ENCODE measurements at places on chromosomes 3 and 15.
A peak's percentile ranks its signal among the peaks of the same experiment; 100 is the strongest.

GRCh38 chr15:67880651-67881182 is 40.9 kb upstream of the RNU6-1 start:
- DNase-seq, result no peak

DNA sequence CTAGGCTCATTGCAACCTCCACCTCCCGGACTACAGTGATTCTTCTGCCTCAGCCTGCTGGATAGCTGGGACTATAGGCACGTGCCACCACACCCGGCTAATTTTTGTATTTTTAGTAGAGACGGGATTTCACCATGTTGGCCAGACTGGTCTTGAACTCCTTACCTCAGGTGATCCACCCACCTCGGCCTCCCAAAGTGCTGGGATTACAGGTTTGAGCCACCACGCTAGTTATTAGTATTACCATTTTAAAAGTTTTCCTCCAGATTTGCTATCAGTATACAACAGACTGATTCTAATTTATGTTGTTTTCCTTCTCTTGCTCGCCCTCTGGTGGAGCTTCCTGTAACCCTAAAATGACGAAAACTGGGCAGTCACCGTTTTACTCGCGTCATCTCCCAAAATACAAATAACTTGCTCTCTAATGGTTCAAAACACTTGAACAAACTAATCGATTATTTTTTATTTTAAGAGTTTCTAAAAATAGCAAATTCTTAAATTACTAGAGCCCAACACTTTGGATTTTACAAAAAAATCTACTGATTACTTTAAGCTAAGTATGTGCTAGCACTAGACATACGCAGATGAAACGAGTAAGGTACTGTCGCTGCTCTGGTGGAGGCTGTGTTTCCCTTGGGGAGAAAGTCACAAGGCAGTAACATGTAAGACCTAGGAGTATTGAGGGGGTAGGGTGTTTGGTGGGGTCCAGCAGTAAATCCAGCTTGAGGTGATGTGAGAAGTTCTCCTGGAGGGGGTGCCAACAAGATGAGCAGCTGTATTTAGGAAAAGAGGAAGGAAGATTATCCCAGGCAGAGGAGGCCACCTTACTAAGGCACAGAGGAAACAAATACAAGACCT is 203.3 kb downstream of the MBNL1 start:
- DNase-seq, result peak; percentile 29

- no peak for DNase-seq
Measured at GRCh38 chr3:120854908-120855526, 53.0 kb upstream of the STXBP5L start.

DNA sequence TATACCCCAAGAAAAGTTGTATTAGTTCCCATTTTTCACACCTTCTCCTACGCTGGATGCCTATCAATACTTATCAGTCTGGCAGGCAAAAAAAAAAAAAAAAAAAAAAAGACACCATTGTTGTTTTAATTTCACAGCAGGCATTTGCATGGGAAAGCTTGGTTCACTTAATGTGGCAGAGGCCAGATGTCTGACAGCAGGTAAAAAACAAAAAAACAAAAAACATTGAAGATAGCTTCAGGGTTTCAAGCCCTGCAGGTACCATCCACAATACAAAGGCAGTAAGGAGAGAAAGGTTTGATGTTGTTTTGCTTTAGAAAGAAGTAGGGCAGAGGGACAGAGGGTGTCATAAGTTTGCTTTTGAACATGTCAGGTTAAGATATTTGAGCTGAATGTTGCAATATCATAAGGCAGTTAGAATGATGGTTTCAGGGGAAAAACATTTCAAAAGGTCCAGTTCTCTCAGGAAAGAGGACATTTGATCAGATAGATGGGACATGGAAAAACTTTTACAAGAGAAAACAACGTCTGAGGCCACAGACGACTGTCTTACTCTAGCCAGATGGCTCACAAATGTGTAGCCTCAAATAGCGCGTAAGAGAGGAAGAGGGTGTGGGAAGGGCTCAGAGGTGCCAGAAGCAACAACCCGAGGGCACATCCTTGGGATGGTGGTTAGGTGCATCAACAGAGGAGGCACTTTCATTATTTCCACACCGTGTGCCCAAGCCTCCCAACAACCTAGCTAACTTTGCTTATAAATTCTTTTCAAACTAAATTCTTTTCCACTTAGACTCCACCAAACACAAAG is 25.7 kb downstream of the PCOLCE2 start:
- no peak for DNase-seq

DNA sequence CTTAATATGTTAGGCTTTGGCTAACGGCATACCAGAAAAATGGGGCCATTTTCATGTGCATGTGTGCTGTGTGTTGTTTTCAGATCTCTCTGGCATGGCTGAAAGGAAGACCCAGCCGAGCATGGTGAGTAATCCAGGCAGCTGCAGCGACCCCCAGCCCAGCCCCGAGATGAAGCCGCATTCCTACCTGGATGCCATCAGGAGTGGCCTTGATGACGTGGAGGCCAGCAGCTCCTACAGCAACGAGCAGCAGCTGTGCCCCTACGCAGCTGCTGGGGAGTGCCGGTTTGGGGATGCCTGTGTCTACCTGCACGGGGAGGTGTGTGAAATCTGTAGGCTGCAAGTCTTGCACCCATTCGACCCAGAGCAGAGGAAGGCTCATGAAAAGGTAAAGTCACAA is 15.1 kb downstream of the MKRN2 start:
- DNase-seq, result no peak

DNA sequence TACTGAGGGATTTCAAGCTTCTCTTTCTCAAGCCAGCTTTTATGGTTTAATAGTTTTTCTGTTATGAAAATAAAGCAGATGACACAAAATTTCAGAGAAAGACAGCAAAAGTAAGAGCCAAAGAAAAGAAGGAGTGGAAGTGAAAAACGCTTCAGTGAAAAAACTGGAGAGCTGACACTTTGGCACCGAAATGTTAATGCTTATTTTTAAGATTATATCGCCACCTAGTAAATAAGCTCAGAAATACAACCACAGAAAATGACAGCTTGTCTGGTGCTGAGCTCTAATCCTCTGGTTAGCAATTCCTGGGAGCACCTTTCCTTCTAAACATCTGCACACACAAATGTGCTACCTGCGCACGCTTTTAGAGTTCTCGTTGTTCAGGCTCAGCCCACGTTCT is 101.6 kb downstream of the ZPLD1 start:
- DNase-seq, result no peak

DNA sequence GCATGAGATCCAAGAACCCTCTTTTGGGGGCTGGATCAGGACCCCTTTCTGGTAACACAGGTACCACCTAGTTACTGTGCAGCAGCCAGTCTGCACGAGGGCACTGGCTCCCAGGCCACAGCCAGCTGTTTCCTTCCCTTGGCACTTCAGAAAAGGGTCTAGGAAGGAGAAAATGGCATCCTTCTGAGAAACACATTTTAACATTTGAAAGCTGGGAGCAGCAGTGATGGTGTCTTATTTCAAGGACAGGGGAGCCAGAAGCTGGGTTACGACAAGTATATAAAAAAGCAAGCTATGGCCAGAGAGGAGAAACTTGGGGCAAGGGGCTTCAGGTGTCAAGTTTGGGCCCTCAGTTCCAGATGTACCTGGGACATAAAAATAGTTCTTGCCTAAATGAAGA is 282.8 kb downstream of the CTNNB1 start:
- DNase-seq, result no peak

GRCh38 chr3:194396859-194397756 is 2.0 kb downstream of the GP5 start:
- DNase-seq, result no peak

DNA sequence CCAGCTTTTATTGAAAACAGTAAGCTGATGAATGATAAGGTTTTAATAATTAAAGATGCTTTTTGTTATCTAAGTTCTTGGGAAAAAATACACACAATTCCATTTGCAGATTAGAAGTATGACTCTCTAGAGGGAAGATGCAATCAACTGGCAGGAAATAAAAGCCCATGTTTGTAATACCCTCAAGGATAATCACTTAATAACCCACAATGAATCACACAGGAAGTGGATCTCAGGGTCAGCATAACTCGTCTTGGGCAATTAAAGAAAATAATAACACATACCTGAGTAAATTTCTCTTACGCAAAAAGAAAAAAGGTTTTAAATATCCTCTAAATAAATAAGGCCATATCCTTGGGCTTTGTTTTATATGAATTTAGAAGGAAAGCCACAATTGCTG is 9.4 kb upstream of the EID1 start:
- DNase-seq, result peak; percentile 35
